ENCODE measurements at places on chromosomes 11 and 22.
A peak's percentile ranks its signal among the peaks of the same experiment; 100 is the strongest.

DNA sequence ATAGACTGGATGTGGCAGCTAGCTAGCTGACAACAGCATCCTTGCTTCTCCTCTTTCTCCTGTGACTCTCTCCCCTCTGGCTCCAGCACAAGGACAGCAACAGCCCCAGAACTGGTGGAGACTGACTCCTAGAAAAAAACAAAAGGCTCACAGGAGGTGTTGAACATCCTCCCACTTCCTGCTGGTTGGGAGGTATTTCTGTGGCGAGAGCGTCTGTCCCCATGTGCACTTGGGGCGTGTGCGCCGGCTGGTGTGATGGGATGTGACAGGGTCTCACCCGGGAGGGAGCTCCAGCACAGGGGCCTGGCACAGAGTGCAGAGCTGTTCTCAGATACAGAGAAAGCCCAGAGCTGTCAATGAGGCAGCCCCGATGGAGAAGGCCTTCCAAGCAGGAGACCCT, 107.2 kb upstream of the E2F8 start:
- DNase-seq, result peak; percentile 29

DNA sequence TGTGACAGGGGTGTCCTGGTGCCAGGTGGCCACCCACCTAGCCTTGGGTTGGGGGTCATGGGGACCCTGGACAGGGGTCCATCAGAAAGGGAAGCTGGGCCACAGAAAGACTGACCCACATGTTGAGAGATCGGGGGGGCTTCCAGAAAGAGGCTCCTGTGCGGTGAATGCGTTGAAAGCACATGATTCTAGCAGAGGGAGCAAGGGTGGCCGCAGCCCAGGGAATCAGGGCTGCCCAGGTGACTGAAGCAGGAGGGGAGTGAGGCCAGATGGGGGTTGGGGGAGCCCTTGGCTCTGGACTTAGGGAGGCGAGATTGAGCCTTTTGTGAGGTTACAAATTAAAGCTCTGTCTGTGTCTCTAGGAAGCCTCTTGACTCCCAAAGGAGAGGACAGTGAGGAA, 80.7 kb downstream of the MORC2 start:
- no peak for DNase-seq

DNA sequence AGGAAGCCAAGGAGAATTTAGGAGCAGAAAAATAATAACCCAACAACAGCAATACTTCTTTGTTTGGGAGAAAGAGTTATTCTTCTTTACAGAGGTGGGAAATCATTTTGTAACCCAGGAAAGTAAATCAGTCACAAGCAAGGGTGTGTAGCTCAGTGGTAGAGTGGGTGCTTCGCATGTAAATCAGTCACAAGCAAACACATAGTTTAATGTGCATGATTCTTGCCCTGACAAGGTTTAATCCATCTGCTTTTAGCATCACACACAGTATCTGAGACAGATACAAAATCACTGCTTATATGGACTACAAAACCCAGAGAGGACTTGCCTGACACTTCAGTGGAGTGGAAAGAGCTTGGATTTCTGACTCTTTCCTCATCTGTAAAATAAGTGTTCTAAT, 82.0 kb downstream of the RELT start:
- no peak for DNase-seq

- DNase-seq, result no peak
These were observed 12.0 kb downstream of the PPIL2 start for GRCh38 chr22:21677606-21678443.

- DNase-seq, result peak; percentile 91
These were observed 387.5 kb upstream of the NARS2 start for GRCh38 chr11:78961937-78962701.

DNA sequence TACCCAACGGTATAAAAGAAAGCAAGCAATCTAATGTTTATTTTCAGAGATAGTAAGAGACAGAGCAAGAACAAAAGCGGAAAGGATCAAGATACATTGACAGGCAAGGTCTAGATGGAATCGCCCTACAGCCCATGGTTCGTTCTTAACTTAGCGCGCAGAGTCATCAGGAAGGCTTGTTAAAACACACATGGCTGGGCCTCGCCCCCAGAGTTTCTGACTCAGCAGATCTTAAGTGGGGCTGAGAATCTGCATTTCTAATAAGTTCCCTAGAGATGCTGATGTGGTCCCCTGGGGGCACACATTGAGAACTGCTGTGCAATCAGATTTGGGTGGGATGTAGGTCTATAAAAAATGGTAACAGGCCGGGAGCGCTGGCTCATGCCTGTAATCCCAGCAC, 35.8 kb upstream of the CHRM4 start:
- DNase-seq, result peak; percentile 55

DNA sequence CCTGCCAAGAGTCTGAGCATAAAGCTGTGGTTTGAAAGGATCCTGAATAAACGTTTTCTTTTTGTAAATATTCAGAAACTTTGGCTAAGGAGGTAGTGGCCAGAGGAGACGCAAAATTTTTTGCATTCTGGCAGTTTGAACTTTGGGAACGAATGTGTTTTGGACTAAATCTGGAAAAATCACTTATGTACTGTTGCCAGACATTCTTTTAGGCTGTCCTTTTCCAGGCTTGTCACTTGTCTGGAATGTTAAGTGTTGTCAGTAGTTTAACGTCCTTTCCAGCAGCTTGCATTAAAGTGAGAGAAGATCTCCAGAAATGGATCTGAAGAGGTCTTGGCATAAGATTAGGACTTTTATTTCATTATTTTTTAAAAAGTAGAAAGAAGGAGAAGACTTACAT, 18.5 kb downstream of the SPECC1L start:
- peak; percentile 37 for DNase-seq

- DNase-seq, result no peak
These were observed 149.5 kb downstream of the COMMD9 start for GRCh38 chr11:36139767-36140166.

GRCh38 chr11:8094656-8095055, 13.6 kb downstream of the TUB start:
- no peak for DNase-seq

DNA sequence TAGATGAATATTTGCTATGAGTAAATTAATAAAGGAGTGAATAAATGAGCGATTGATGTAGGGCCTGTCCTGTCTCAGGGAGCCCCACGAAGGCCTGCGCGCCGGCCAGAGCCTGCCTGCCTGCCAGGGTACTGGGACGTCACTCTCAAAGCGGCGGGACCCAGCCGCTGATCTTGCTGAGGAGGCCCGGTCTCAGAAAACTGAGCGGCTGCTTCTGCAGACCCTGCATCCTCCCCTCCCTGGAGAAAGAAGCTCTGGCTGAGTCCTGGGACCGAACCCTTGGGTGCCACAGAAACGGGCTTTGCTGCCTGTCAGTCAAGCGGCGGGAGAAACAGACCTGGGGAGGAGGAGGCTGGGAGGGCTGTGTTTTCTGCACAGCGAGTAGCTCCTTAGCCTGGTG, 91.6 kb upstream of the B3GAT1 start:
- DNase-seq, result no peak

DNA sequence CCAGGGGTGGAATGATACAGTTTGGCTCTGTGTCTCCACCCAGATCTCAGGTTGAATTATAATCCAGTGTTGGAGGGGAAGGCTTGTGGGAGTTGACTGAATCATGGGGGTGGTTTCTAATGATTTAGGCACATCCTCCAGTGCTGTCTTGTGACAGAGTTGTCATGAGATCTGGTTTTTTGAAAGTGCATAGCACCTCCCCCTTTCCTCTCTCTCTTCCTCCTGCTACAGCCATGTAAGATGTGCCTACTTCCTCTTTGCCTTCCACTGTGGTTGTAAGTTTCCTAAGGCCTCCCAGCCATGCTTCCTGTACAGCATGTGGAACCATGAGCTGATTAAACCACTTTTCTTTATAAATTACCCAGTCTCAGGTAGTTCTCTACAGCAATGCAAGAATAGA, 45.1 kb downstream of the THAP12 start:
- DNase-seq, result no peak

GRCh38 chr22:27393371-27393770, 408.2 kb downstream of the MN1 start:
- DNase-seq, result no peak

DNA sequence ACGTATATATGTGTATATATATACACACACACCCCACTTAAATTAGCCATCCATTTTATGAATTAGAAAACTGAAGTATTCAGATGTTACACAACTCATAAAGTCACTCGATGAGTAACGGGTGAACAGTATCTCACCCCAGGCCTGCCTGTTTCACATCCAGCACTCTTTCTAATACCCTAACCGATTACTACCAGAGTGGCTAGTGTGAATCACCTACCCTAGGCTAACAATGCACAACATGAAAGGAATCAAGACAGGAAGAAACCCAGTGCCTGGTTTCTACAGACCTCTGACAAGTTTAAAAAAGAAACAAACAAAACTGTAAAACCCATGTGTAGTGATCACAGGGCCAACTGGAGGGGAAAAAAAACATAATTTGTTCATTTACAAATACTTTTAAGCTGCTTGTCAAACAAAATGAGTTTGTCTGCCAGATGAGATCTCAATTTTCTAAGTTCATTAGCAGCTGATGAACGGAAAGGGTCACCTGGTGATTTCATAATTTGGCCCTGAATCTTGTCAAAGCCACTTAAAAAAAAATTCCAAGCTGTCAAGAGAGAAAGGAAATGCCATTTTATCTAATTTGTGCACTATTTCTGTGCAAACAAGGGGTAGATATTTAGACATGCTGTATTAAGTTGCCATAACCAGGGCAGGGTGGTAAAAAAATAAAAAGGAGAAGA, 134.8 kb downstream of the LARGE1 start:
- DNase-seq, result no peak

DNA sequence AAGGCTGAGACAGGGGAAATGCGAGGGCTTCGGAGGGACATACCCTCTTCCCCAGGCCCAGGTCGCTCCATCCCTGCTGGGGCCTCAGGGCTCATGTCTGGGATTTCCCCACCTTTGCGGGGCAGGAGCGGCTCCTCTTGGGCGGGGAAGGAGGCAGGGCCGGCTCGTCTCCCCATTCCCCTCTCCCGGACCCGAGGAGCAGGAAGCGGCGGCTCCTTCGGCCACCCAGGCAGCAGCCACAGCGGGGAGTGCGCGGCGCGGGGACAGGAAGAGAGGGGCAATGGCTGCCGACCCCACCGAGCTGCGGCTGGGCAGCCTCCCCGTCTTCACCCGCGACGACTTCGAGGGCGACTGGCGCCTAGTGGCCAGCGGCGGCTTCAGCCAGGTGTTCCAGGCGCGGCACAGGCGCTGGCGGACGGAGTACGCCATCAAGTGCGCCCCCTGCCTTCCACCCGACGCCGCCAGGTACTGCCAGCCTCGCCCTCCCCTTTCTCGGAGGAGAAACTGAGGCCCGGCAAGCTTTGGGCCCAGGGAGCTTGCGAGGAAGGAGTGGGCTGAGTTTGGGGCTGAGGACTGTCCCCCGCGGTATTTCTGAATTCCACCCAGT, at the start of gene ANKK1:
TSS of gene ANKK1 (plus strand) at position 175 of the 607 bp plus-strand sequence. CDS start at position 281, 106 bp downstream.
- DNase-seq, result peak; percentile 77

DNA sequence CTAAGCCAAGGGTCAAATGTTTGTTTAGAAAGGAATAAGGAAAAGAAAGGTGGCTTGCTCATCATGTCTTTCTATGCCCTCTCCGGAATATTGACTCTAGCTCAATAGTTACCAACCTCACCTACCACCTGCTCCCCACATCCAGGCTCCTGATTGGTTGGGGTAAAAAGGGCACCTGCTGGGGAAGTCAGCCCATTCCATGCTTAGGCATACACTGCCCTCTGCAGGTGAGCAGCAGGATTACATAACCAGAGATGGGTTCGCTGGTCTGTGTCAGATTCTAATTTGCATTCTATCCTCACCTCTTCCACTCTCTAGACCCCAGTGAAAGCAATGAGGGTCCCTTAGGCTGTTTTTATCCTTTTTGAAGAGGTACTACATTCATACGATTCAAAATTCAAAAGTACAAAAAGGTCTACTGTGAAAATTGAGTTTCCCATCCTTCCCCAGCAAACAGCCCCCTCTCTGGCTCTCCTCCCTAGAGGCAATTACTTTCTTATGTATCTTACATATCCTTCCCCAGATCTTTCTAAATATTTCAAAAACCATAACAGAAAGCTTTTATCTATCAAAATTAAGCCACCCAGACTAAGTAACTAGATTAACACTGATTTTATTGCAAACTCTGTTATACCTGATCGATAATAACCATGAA, 98.0 kb upstream of the ASPHD2 start:
- DNase-seq, result peak; percentile 86

GRCh38 chr11:68550485-68550817, 89.9 kb downstream of the PPP6R3 start:
- no peak for DNase-seq

DNA sequence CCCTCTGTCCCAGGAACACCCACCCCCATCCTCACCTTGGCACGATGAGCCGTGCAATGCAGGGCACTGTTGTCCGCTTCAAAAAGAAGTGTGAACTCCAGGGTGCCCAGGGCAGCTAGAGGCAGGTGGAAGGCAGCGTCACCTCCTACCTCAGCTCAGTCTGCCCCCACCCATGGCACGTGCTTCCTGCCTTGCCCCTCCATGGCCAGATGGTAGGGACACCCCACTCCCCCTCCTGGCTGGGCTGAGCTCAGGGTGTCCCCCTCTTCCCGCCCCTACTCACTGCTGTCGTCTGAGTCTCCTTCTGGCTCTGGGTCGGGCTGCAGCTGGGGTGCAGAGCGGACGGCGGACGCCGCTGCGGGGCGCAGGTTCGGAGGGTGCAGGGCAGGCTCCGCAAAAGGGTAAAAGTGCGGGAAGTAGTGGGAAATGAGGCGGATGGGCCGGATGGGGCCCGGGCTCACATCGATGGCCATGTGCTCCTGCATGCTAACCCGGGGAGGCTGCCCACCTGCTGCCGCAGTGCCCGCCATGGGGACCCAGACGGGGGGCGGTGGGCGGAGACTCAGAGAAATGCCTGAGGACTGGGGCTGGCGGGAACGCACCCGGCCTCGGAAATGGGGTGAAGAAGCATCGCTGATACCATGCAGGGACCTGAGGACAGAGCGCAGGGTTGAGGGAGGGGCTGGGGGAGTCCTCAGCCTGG, 9.1 kb downstream of the NDUFV1 start:
- no peak for DNase-seq

Data from mesendoderm (in vitro differentiated cells).